ENCODE measurements at places on chromosomes 5 and 9.
A peak's percentile ranks its signal among the peaks of the same experiment; 100 is the strongest.

DNA sequence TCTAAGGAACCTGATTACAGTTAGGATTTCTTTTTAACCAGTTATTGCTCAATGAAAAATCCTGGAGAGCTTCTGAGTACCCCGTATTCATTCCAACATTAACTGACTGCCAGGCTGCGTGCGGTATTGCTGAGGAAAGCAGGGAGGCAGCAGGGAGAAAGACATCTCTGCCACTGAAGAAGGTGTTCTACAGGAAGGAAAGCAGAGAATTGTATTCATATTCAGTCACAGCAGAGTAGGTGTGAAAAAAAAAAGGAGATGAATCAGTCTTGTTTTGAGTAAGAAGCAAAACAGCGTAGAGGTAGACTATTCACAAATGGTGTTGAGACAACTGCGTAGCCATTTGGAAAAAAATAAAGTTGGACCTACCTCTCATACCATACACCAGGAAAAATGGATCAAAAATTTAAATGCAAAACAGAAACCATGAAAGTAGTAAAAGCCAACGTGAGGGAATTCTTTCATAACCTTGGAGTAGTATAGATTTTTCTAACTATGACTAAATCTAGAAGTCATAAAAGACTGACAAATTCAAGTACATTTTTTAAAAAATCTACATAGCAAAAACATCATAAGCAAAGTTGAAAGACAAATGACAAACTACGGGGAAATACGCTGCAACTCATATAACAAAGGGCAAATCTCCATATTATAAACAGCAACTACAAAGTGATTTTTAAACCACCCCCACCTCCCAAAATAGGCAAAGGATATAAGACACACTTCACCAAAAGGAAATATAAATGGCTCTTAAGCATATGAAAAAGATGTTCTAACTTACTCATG is 9.9 kb upstream of the NR4A3 start:
- DNase-seq = no peak

- DNase-seq = peak; percentile 3
These were observed 599.3 kb upstream of the SGCD start for GRCh38 chr5:155727512-155728145.

DNA sequence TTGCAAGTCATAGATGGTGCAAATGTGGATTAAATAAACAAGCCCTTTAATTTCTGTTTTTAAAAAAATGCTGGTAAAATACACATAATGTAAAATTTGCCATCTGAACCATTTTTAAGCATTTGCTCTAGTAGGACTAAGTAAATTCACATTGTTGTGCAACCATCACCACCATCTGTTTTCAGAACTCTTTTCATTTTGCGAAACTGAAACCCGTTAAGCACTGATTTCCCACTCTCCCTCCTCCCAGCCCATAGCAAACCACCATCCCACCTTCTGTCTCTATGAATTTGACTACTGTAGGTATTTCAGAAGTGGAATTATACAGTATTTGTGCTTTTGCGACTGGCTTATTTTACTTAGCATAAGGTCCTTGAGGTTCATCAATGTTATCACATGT is 103.3 kb upstream of the CNTLN start:
- no peak for DNase-seq

GRCh38 chr5:56588636-56589480 is 226.5 kb upstream of the MAP3K1 start:
- no peak for DNase-seq

- DNase-seq = no peak
These were observed 133.0 kb upstream of the IQGAP2 start for GRCh38 chr5:76269932-76270610.

GRCh38 chr5:135375040-135375793 is 23.8 kb downstream of the MACROH2A1 start:
- DNase-seq = peak; percentile 17

GRCh38 chr5:138402640-138403039 is 36.2 kb upstream of the REEP2 start:
- DNase-seq = no peak

DNA sequence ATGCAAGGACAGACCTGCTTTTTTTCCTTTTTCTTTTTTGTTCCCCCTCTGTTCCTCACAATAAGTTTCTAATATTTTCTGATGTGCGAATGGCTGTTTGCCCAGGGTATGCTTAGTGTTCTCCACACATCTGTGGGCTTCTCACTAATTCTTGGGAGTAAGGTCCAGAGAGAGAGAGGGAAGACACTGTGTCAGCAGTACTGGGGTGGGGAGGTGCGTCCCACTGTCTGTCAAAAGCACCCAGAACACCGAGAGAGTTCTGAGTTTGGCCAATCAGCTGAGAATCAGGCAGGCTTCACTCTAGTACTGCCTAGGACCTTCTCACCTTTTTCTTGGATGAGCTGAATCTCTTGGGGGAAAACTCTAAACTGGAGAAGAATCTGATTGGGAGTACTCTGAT is 61.8 kb downstream of the ELL2 start:
- no peak for DNase-seq

DNA sequence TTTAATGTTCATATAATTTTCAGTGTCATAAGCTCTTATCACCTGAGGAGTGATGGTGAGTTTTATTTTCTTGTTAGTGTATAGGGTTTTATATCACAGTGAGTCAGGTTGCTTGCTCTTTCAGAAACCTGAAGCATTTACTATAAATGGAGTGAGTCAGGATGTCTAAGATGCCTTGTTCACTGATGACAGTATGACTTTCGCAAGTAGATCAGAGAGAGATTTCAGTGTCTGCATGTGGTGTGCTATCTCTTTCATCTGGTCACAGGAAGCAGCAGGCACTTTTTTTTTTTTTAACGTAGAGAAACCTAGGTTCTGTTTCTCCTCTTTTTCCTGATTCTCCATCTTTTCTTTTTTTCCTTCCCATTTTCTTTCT is 237.1 kb downstream of the DMRTA1 start:
- no peak for DNase-seq

DNA sequence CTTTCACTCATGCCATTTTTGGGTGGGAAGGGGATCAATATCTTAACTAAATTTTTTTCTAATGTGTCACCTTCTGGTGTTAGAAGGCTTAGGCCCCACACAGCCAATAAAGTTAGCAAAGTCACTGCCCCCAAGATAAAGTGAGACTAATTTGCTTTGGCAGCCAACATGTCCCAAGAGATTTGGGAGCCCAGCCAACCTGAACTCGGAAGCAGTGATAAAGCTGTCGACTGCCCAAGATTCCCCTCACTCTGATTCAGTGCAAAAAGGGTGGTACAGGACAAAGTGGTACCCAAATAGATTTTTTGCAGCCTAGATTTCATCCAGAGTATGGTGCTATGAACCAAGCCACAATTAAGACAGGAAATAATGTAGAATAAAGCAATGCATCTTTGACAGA is 572.5 kb upstream of the ARRDC3 start:
- DNase-seq = no peak

- DNase-seq = no peak
These were observed 384.7 kb downstream of the ANXA1 start for GRCh38 chr9:73536403-73536802.

GRCh38 chr5:83498585-83498984 is 27.0 kb downstream of the VCAN start:
- no peak for DNase-seq

DNA sequence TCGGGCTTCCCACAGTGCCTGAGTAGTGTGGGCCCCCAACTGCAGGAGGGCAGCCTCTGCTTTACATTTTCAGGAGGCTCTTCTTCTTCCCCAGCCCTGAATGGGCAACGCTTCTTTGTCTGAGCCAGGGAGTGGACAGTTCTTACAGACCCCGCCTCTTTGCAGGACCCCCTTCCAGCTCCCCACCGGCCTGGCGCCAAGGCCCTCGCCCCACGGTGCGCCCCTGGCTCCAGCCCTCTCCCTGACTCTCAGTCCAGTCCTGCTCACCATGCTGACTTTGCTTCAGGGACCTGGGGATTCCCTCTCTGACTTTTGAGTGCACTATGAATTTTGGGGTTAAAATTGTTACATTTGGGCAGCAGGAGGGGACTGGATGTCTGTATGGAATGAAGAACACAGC is 123.8 kb downstream of the HSD17B3 start:
- no peak for DNase-seq

- DNase-seq = no peak
These were observed 45.3 kb downstream of the INSL6 start for GRCh38 chr9:5140151-5140550.

- no peak for DNase-seq
These were observed 105.6 kb downstream of the GOLPH3 start for GRCh38 chr5:32068561-32068960.

All from substantia nigra (tissue), 51 donors.